Natural killer cell treated with Interleukin-12 subunit alpha and Interleukin-12 subunit beta and Interleukin-15 and Interleukin-18, amount 100 ng/mL, for 72 hours (primary cell): ENCODE measurements at places on chromosomes 7 and 10. TPM values are rescaled to one million over a fixed set of nuclear protein-coding genes. Genes with fewer than 3 reads are reported as not detected.
A peak's percentile ranks its signal among the peaks of the same experiment; 100 is the strongest.

- no peaks in the 10 kb centered on the region for H3K27me3 ChIP-seq
- H3K36me3 ChIP-seq: no peaks in the 10 kb centered on the region
- no peak overlapping the region for H3K27ac ChIP-seq
- DNase-seq: no peak
These were observed 78.9 kb upstream of the PRLHR start for GRCh38 chr10:118674226-118674919.

AP3M1 gene
- total RNA-seq: 60.7 TPM

GRCh38 chr7:57203161-57203791 is 71.0 kb upstream of the ZNF479 start:
- H3K4me1 ChIP-seq: no peaks in the 10 kb centered on the region
- H3K4me3 ChIP-seq: no peak overlapping the region
- no peaks in the 10 kb centered on the region for H3K27me3 ChIP-seq
- no peak overlapping the region for H3K27ac ChIP-seq
- H3K36me3 ChIP-seq: peaks cover 9% of the 10 kb centered on the region

BRAT1 gene
- 61.4 TPM for total RNA-seq

KLHL7 gene
- 20.1 TPM for total RNA-seq

DNA sequence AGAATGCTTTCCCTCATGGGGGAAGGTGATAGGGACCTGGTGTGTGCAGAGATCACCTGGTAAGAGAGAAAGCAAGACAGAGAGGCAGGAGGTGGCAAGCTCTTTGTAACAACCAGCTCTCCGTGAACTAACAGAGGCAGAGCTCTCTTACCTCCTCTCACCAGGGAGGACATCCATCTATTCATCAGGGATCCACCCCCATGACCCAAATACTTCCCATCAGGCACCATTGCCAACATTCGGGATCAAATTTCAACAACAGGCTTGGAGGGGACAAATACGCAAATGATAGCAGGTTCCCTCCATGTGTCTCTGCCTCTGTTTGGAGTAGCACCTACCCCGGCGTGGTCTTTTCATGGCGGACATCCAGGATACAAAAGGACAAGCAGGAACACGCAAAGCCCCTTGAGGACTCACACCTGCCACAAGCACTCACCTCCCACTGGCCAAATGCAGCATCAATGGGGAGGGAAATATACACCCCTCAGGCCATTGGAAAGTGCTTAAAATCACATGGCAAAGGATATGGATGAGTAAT is 431.2 kb upstream of the AUTS2 start:
- H3K36me3 ChIP-seq: no peaks in the 10 kb centered on the region
- H3K4me1 ChIP-seq: no peaks in the 10 kb centered on the region
- H3K27me3 ChIP-seq: no peaks in the 10 kb centered on the region

HDAC9 gene
- total RNA-seq: 9.9 TPM

DNA sequence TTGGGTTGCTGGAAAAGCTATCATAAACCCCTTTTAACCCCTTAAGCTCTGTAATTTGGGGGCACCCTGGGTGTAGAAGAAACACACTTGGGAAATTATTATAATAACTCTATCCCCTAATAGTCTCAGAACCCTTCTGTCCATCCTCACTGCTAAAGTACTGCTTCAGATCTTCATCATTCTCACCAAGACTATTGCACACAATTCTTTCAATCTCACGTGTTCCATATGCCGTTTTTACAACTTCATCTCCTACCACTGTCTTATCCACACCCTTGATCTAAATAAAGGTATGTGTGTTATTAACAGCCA is 15.8 kb downstream of the ANKRD22 start:
- H3K4me1 ChIP-seq: peaks cover 21% of the 10 kb centered on the region
- no peaks in the 10 kb centered on the region for H3K36me3 ChIP-seq
- no peak for DNase-seq
- no peak overlapping the region for H3K4me3 ChIP-seq

GRCh38 chr7:90210981-90211380 is 559 bp upstream of the STEAP2 start:
- no peak overlapping the region for H3K27ac ChIP-seq
- DNase-seq: no peak
- H3K4me1 ChIP-seq: no peaks in the 10 kb centered on the region
- H3K36me3 ChIP-seq: no peaks in the 10 kb centered on the region
- H3K27me3 ChIP-seq: peaks cover 6% of the 10 kb centered on the region
- peak overlapping the region; percentile 60 for H3K4me3 ChIP-seq

- H3K27ac ChIP-seq: no peak overlapping the region
- no peak for DNase-seq
- H3K36me3 ChIP-seq: no peaks in the 10 kb centered on the region
- no peak overlapping the region for H3K4me3 ChIP-seq
These were observed 38.4 kb downstream of the SCRN1 start for GRCh38 chr7:29951206-29951605.

- DNase-seq: no peak
- H3K36me3 ChIP-seq: no peaks in the 10 kb centered on the region
- H3K27me3 ChIP-seq: peaks cover 48% of the 10 kb centered on the region
- no peak overlapping the region for H3K4me3 ChIP-seq
- peaks cover 3% of the 10 kb centered on the region for H3K4me1 ChIP-seq
These were observed 92.4 kb upstream of the JCAD start for GRCh38 chr10:30151581-30152389.

CYP3A4 gene
- total RNA-seq: not detected

HABP2 gene
- total RNA-seq: not detected

DNA sequence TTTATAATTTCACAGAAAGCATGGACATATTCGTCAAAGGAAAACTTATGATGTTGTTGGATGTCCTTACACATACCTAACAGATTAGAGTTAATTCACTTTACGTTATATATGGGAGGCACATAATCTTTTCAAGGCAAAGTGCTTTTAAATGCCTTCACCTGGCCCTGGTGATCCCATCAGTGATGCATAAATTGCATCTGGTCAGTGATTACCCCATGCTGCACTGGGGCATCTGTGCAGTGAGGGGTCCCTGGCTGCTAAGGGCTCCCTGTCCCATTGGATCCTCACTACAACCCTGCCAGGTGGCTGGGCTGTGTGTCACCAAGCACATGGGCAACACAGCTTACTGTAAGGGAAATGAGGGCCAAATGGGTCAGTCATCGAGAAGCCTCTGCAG is 441.1 kb downstream of the RPS24 start:
- no peaks in the 10 kb centered on the region for H3K36me3 ChIP-seq
- DNase-seq: no peak
- peaks cover 7% of the 10 kb centered on the region for H3K27me3 ChIP-seq
- H3K27ac ChIP-seq: no peak overlapping the region
- peaks cover 4% of the 10 kb centered on the region for H3K4me1 ChIP-seq
- H3K4me3 ChIP-seq: no peak overlapping the region

GRCh38 chr7:144022169-144022568 is 22.0 kb downstream of the OR6B1 start:
- H3K36me3 ChIP-seq: no peaks in the 10 kb centered on the region
- no peaks in the 10 kb centered on the region for H3K4me1 ChIP-seq
- peaks cover 23% of the 10 kb centered on the region for H3K27me3 ChIP-seq
- no peak overlapping the region for H3K27ac ChIP-seq
- no peak overlapping the region for H3K4me3 ChIP-seq
- no peak for DNase-seq

DNA sequence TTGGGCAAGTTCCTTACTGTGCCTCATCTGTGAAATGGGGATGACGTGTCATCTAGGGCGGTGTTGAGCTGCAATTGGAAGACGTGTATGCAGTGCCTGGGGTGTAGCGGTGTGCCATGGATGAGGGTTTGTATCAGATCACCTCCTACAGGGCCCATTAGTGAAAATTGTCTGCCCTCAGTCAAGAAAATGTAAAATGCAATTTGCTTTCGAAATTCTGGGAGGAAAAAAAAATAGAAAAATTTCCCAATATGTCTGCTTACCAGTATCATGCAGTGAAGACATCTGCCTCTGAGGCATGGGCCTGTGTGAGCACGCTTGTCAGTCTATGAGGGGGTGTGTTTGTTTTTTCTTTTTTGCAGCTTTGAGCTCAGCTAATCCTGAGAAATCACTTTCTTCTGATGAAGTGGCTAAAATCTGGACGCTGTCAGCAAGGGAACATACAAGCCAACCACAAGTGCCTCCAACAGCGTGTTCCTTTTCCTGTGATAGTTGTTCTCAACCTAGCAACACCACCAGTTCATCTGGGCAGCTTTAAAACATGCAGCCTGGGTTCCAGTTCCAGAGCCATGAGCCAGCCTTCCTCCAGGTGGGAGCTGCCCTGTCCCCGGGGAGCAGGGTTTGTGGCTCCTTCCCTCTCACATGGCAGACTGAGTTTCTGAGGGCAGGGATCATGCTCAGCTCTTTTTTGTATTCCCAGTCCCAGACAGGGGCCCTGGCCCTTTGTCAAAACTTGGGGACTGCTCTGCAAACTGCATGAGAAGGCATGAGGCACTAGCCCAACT is 10.3 kb downstream of the FAM241B start:
- H3K27ac ChIP-seq: no peak overlapping the region
- peaks cover 13% of the 10 kb centered on the region for H3K27me3 ChIP-seq
- no peak overlapping the region for H3K4me3 ChIP-seq

DNA sequence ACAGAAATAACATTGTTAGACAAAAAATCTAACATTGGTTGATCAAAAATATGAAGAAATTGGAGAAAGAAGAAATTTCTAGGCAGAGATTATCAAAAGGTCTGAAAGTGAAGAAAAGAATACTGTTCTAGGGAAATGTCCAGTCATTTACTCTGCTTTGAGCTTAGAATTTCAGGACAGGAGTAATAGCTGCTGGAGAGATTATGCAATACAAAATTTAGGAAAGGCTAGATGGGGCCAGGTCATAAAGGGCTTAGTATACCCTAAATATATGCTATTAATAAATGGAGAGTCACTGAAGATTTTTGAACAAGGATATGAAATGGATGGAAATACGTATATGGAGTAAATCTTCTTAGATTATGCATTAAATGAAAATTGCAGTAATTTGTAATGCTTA is 279.2 kb downstream of the CACNA2D1 start:
- no peak overlapping the region for H3K27ac ChIP-seq
- no peak overlapping the region for H3K4me3 ChIP-seq

FAM25A gene
- not detected for total RNA-seq

FAM20C gene
- 0.62 TPM for total RNA-seq

DEPP1 gene
- total RNA-seq: 0.53 TPM

DNA sequence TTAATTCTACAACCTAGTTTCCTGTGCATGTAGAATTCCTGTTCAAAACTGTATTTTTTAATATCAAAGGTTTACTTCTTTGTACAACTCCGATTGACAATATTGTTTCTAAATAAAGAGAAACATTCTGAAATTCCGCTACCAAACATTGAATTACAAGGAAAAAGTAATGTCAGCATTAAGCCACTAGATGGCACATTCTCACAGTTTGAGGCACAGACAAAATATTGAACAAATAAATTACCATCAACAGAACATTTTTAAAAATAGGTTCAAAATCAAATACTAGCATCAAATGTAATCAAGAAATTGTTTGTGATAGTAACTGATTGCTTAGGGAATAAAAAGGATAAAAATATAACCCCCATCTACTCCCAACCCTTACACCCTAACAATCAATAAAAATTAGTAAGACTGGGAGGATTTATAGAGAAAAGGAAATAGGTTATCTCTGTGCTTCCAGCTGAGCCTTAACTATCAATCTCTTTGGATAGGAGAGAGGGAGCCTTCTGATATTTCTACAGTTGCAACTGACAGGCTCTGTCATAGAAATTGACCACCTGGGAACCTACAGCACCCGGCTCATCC is 86.6 kb upstream of the C7orf33 start:
- H3K27ac ChIP-seq: no peak overlapping the region
- H3K36me3 ChIP-seq: no peaks in the 10 kb centered on the region
- no peak for DNase-seq
- peaks cover 11% of the 10 kb centered on the region for H3K4me1 ChIP-seq
- no peak overlapping the region for H3K4me3 ChIP-seq
- H3K27me3 ChIP-seq: peaks cover 20% of the 10 kb centered on the region

DNA sequence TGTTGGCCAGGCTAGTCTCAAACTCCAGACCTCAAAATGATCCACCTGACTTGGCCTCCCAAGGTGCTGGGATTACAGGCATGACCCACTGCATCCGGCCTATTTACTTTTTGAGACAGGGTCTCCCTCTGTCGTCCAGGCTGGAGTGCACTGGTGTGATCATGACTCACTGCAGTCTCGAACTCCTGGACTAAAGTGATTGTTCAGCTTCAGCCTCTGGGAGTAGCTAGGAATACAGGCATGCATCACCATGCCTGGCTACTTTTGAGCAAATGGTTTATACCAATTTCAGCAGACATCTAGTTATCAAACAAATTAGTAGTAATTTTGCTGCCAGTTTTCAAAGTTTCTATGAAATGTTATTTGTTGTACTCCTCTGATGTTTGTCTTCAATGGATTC is 2.2 kb upstream of the WAC start:
- H3K4me1 ChIP-seq: peaks cover 60% of the 10 kb centered on the region
- peaks cover 36% of the 10 kb centered on the region for H3K36me3 ChIP-seq
- H3K4me3 ChIP-seq: peak overlapping the region; percentile 98
- peak overlapping the region; percentile 99 for H3K27ac ChIP-seq
- DNase-seq: no peak
- H3K27me3 ChIP-seq: no peaks in the 10 kb centered on the region

ODAD2 gene
- total RNA-seq: not detected

DNA sequence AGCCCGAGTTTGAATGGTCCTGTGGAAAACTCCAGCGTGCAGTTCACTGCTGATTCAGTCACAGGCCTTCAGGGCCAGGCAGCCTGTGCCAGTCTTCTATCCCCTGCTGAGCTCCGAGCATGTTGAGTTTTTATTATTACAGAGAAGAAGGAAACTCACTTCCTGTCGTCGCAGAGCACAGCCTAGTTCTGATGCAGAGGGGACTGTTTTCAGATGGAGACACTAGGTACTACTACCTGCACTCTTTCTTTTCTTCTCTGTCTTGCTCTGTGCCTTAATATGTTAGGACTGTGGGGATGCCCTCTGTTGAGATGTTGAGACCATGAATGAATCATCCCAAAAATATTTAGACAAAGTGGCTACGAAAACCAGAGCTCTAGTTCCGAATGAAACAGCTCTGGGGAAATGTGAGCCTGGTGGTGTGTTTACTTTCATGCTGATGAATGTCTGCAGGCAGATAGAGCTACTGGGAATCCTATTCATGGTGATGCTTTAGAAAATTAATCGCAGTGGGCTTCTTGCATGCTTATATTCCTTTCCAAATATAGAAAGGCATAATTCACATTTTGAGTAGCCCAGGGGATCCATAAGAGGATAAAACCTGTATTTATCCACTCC is 29.6 kb downstream of the CASP7 start:
- H3K4me1 ChIP-seq: peaks cover 36% of the 10 kb centered on the region
- H3K27me3 ChIP-seq: no peaks in the 10 kb centered on the region
- H3K4me3 ChIP-seq: no peak overlapping the region
- DNase-seq: no peak
- no peak overlapping the region for H3K27ac ChIP-seq

- DNase-seq: no peak
- H3K36me3 ChIP-seq: no peaks in the 10 kb centered on the region
- H3K4me1 ChIP-seq: no peaks in the 10 kb centered on the region
- no peak overlapping the region for H3K4me3 ChIP-seq
- no peaks in the 10 kb centered on the region for H3K27me3 ChIP-seq
These were observed 18.7 kb upstream of the PCBD1 start for GRCh38 chr10:70906953-70907636.

DNA sequence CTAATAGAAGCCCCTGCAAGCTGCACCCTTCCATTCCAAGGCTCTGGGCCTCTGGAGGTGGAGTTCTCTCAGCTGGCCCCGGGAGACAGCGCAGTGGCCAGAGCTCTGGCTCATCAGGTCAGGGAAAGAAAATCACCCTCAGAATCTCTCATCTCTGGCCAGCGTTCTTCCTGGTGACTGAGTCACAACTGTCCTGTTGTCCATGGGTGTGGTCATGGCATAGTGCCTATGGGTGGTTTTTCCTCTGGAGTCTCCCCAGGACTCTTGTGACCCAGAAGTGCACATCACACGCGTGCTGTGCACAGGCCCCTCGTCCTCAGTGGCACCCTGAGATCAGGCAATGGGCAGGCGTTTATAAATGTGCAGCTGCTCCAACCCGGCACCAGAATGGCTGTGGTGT is 27.4 kb upstream of the FXYD4 start:
- no peak overlapping the region for H3K27ac ChIP-seq
- no peak overlapping the region for H3K4me3 ChIP-seq
- no peak for DNase-seq
- peaks cover 18% of the 10 kb centered on the region for H3K27me3 ChIP-seq
- H3K36me3 ChIP-seq: no peaks in the 10 kb centered on the region
- peaks cover 5% of the 10 kb centered on the region for H3K4me1 ChIP-seq
